ENCODE measurements at places on chromosomes 2 and 18.

- no peak for DNase-seq
Measured at GRCh38 chr2:168119515-168120141, 127.8 kb downstream of the STK39 start.

DNA sequence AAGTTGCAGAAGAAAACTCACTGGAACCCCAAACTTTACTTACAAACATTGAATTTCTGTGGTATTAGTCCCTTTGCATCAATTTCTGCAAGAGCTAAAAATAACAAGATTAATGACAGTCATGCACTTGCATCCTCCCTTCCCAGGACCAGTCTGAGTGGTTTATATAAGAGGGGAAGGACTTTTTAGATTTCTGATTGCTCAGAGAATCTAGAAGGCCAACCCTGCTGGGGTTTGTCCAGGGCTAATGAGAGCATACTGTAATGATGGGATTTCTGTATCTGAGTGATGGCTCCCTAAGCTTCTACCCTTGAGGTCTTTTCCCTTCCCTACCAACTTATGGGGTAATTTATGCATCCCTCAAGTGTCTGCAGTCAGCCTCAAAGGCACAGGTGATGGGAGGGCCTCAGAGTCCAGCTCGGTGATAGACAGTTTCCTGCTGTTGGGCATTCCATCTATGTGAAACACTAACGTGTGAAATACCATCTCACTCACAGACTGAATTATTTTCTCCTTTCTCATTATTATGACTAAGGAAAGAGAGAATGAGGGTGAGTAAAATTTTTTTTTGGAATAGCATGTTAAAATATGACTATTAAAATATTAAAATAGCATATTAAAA is 556.3 kb downstream of the RIT2 start:
- DNase-seq: no peak

DNA sequence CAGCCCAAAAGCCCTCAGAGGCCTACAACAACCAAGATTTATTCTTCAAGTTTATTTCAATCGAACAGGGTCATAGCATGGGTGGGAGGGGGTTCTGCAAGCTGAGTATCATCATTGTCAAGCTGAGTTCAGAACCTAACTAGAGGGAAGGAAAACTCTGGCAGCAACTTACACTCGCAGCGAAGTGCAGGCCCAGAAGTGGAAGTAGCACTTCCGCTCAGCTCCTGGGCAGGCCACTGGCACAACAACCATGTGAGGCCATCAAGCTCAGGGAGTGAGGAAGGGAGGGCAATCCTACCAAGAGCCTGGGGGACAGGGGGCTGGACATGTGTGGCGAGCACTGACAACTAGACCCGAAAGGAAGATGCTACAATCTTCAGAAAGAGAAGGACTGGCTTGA is 4.8 kb downstream of the UXS1 start:
- DNase-seq: no peak

DNA sequence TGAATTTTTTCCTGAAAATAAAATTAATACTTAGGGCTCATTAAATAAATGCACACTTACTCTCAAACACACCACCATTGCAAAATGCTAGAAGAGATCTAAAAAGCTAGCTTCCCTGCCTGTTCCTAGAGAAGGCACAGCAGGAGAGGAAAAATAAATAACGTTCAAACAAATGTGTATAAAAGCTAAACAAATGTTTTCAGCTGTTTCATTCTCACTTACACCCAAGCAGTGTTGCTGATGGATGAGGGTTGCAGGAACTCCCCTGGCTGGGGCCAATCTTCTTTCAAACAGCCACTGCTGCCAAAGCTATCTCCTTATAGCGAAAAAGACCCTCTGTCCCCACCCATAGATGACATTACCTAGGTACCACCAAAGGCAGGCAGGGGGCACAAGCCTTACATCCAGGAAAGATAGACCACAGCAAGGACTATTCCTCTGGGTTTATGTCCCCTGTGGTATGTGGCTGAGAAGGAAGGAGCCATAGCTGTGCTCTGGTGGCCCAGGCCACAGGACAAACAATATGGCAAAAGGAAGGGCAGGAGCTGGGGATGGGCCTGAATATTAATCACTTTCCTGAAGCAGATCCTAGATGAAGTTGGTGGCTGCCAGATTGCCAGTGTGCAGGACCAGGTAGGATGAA is 214.6 kb downstream of the TTC32 start:
- DNase-seq: no peak

DNA sequence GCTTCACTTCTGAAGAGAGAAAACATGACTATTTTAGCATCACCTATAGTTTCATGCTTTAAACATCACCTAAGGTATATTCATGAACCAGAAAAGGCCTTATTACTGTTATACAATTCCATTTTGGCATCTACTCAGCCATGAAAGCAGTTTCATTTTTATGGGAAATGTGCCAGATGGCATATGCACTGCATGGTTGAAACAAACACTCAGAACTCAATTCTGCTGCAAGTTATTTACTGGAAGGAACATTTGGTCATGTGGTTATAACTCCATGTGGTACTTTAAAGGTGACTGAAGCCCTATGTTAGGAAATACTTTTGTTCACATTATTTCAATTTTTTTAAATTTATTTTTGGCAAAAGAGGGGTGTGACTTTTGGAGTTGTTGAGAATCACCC is 287.5 kb upstream of the CRIM1 start:
- DNase-seq: no peak

DNA sequence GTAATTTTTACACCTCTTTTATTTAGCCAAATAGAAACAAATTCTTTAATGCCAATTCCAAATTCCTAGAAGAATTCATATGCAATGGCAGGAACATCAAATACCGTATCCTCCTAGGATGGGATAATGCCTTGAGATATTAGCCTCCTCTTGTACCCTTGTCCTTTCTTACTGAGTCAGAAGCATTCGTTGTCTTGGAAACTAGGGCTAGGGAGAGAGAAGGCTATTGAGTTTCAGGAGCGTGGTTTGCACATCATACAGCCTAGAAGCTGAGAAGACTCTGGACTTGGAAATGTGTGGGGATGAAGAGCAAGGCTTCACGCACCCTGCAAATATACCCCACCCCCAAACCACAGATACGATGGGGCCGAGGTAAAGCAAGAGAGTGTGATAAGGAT is 300.7 kb downstream of the SP3 start:
- no peak for DNase-seq

DNA sequence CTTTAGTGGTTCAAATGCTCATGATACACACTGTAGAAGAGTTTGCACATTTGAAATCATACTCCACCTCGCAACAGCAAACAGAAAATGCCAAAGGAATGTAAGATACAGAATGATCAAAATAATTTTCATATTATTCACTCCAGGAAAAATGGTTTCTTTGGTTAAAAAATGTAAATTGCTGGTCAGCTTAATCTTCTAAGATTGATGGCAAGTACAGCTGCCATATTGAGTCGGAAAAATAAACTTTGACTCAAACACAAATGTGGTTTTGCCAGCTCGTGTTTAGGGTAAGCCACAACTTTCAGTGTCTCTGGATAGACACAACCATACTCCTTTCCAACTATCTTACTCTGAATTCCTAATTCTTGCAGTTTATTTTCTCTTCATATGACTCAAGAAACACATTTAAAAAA is 154.9 kb upstream of the SMIM21 start:
- DNase-seq: no peak

GRCh38 chr18:61687317-61687716 is 205.5 kb downstream of the RNF152 start:
- DNase-seq: no peak

DNA sequence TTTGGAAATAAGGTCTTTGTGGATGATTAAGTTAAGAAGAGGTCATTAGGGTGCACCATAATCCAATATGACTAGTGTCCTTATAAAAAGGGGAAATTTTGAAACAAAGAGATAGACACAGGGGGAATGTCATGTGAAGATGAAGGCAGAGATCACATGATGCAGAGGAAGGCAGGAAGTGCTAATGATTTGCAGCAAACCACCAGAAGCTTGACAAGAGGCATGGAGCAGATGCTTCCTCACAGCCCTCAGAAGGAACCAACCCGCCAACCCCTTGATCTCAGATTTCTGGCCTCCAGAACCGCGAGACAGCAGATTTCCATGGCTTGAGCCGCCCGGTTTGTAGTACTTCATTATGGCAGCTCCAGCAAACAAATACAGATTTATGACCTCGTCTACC is 17.4 kb upstream of the SMARCAL1 start:
- DNase-seq: no peak

Data from activated gamma-delta T cell treated with anti-CD3 and anti-CD28 coated beads, Interleukin-2, amount 50 U/mL, for 16 hours (primary cell).